ENCODE measurements at places on chromosomes 2 and 18.
A peak's percentile ranks its signal among the peaks of the same experiment; 100 is the strongest.

GRCh38 chr2:226063704-226064440 is 664.4 kb downstream of the NYAP2 start:
- DNase-seq: no peak

- DNase-seq: no peak
Observed at GRCh38 chr2:134611316-134611715, 107.5 kb downstream of the TMEM163 start.

DNA sequence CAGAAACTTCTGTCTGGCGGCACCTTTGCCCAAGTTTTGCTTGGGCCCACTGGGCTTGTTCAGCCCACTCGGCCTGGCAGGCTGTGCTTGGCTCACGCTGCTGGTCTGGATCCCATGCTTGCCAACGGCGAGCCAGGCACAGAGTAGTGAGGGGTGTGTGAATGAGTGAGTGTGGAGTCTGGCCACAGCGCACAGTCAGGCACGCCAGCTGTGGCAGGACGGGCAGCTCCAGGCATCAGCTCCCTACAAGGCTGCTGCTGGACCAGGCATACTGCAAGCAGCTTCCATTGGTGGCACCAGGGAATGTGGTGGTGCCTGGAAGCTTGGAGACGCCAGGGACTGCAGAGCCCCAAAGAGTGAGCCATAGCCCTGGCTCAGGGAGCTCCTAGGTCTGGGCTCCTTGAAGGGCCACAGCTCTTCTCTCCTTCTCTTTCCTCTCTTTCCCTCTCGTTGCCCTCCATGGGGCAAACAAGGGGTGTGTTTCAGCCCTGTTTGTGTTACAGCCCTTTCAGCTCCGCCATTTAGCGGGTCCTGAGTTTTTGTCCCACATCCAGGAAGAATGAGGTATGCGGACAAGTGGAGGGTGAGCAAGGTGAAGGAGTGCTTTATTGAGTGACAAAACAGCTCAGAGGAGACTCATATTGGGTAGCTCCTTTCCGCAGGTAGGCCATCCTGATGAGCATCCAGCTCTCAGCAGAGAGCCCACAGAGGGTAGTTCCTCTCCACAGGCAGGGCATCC is 73.0 kb downstream of the AGPS start:
- DNase-seq: no peak

- no peak for DNase-seq
Observed at GRCh38 chr18:79199691-79200374, 130.6 kb downstream of the ATP9B start.

GRCh38 chr2:74457549-74458131 is 598 bp upstream of the WBP1 start:
- peak; percentile 67 for DNase-seq

DNA sequence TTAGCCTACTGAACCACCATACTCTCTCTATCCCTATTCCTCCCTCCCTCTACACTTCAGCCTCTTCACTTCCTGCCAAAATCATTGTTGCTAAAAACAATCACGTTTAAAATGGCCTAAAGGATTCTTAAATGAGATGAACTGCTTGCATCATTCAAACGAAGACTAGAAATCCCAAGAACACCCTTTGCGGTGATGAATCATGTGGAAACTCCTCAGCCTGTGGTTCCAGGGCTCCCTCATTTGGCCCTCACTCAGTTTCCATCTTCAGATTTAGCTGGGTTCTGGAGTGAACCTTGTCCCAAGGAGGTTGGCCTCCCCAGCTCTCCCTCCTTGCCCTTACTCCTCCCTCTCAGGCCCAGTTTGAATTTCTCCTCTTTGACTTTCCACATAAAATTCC is 125.6 kb upstream of the CDC42EP3 start:
- DNase-seq: no peak

- DNase-seq: no peak
Observed at GRCh38 chr2:97740590-97741182, 27.3 kb downstream of the ZAP70 start.

DNA sequence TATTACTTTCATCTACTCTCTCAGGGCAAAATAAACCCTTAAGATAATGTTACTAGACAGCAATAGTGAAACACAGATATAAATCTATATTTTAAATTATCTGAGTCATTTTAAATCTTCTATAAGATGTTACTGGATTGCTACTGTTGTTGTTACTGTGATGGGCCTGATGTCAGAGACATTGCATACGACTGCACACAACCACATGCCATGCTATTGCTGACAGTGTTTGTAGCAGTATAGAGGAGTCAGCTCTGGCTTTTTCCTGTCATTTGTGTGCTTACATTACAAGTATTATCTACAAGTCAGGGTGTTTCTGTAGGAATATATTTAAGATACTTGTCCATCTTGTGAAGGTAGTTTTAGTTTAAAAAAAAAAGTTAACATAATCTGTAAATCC is 63.9 kb downstream of the CCDC148 start:
- DNase-seq: no peak

GRCh38 chr2:213923543-213923942 is 487.3 kb upstream of the VWC2L start:
- DNase-seq: no peak

- no peak for DNase-seq
Observed at GRCh38 chr2:136052369-136053362, 65.3 kb downstream of the CXCR4 start.

GRCh38 chr2:43887176-43887575 is 48.4 kb downstream of the ABCG8 start:
- no peak for DNase-seq

DNA sequence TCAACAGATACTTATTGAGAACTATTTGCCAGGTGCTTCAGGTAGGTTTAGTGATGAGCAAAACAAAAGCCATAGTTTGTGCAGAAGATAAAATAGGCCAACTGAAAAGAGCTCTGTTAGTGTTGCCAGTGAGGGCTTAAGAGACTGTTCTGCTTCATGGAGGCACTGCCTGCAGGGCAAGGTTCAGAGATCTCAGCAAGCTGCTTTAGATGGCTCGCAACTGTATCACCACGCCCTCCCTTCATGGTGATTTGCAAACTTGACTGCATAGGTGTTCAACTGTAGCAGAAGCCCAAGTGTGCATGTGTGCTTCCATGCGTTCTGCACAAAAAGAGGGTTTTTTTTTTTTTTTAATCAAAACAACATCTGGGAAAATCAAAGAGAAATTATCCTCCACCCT is 84.5 kb downstream of the RAPH1 start:
- no peak for DNase-seq

DNA sequence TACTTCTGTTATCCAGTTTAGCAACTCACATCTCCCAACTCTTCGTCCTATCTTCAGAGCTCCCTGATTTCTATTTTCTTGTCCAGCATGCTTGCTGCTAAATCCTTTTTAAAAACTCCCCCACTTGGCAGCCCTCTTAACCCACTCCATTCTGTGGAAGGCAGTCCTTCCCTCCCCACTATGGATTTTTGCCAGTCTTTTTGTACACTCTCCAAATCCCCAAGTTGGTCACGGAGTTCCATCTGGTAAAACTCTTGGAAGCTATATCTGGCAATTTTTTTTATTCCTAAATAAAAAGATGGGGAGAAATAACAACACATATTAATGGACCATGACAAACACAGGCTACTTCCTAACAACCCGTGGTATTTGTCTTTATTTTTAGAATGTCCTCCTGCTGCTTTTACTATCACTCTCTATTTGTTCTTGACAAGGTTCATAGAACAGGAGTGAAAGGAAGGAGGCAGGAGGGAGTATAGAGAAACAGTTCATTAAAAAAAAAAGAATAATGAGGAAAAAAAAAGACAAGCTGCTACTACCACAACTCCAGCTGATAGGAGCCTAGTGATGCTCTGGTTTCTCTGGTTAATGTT is 120.0 kb upstream of the THSD7B start:
- DNase-seq: no peak

DNA sequence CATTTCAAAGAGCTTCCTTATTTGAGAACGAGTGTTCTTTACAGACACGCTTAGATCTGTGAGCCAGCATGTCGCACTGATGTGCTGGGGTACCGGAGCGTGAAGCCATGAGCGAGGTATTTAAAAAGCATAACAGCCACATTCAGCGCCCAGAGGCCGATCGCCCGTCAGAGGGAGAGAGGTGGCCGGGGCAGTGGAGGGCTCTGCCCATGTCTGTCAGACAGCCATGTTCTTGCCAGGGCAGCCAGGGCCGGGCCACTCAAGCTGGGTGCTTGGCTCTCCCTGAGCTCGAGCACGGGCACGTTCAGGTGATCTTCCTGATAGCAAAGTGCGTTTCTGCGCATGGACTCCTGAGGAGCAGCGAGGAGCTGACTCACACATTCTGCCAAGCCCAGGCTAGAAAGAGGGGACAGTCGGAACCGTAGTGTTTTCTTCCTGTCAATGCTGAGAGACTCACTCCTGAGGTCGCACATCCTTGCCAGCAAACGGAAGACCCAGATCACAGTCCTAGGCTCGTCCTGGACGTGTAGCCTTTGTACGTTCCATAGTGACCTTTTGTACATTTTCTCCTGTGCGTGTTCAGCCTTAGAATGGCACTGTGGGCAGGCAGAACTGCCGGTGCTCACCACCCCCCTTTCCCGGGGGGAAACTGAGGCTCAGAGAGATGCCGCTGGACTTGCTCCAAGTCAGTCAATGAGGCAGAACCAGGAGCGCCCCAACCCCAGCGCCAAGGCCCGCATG is 100.7 kb downstream of the NFATC1 start:
- DNase-seq: no peak

DNA sequence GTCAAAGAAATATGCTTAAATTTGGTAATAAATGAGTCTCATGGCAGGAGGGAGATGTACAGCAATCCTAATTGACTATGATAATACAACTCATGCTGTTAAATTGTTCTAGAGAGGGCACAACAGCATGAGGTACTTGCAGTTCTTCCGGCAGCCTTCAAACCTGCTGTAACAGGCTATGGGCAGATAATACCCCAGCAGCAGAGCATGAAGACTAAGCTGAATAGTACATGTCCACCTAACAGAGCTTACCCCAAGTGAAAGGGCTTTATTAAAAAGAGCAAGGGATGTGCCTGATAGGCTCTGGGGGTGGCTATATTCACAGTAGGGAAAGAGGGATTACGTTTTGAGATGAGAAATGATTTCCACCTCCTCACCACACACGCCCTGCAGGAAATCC is 28.9 kb downstream of the MRO start:
- DNase-seq: no peak

DNA sequence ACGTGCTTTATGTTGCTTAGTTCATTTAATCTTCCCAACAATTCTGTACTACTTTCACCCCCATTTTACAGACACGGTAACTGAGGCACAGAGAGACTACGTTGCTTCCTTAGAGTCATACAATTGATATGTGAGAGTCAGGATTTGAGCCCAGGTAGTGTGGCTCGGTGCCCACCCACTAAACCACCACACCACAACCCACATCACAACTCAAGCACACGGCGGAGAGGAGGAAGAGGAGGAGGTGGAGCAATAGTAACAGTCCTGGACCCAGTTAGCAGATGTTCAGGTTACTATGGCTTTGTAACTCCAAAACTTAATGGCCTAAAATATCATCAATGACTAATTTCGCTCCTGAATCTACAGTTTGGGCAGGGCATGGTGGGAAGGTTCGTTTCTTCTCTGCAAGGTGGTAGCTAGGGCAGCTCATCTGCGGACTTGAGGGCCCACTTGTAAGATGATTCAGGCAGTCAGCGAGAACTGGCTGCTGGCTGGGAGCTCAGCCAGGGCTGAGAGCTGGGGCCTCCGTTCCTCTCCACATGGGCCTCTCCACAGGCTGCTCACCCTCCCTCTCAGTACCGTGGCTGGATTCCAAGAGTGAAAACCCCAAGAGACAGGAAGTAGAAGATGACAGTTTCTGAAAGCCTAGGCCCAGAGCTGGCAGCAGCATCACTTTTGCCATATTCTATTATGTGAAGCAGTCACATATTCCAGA is 167.1 kb downstream of the ZFP36L2 start:
- DNase-seq: peak; percentile 11

GRCh38 chr2:165899311-165899710 is 54.3 kb downstream of the TTC21B start:
- DNase-seq: no peak

DNA sequence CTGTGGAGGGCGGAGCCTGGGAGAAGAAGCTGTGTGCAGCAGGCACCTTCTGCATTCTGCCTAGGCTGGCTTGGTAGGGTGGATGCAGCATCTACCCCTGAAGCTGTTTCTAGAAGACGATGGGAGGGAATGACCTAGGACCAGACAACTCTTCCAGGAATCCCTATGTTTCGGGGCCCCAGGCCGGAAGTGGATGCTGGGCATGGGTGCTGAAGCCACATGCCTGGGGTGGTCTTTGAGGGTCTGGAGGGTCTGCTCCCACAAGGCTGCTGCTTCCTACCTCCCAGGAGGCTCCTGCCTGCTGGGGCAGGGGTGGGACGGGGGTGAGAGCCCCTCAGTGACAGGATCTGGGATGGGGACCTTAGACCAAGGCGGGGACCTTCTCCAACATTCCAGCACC is 61.0 kb downstream of the CIB4 start:
- no peak for DNase-seq

GRCh38 chr2:1618974-1619373 is 125.3 kb downstream of the PXDN start:
- DNase-seq: no peak

GRCh38 chr2:215699700-215700538 is 264.1 kb upstream of the FN1 start:
- no peak for DNase-seq

DNA sequence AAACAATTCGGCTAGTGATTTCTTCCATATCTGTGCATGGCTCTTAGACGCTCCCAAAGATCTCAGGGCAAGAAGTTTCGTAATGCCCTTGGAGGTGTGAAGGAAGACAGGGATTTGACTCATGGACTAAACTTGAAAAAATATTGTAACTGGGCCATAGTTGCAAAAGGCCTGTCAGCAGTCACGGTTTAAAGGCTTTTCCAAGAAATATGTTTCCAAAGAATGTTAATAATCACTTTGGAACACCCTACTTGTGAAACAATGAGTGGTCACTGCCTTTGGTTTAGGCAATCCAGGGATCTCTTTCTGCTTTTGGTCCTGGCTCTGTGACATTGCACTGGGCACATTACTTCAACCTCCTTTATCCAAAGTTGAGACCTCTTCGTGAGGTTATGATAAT is 102.5 kb upstream of the RASGRP3 start:
- no peak for DNase-seq

DNA sequence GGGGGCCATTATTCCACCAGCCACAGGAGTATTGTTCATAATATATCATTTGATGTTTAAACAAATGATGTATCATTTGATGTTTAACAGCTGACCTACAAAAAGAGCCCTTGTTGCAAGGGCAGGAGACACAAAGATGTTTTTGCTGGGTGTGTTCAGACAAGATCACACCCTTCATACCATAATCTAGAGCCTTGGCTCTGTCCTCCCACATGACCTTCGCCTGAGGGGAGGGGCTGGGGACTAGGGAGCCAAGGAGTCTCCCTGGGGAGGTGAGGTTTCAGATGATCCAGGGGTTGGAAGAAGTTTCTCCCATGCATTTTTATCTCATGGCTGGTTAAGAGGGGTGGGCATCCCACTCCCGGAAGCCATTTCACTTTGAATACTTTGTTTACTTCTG is 33.5 kb downstream of the CDC42EP3 start:
- DNase-seq: no peak

- no peak for DNase-seq
Observed at GRCh38 chr2:176188774-176189680, 559 bp downstream of the HOXD1 start.

Measured in stimulated activated CD4-positive, alpha-beta T cell treated with anti-CD3 and anti-CD28 coated beads, TNF-alpha, amount 100 ng/mL, for 4 hours (primary cell).